ENCODE measurements at places on chromosomes 7 and 10. TPM values are rescaled to one million over a fixed set of nuclear protein-coding genes. Genes with fewer than 3 reads are reported as not detected.

The TSC22D4 gene
- total RNA-seq, result 20.6 TPM

The TRIM50 gene
- total RNA-seq, result not detected

The IGF2BP3 gene
- total RNA-seq, result 77.8 TPM

The PLPP4 gene
- total RNA-seq, result 4.3 TPM

The TWIST1 gene
- 30.5 TPM for total RNA-seq

The PDE1C gene
- total RNA-seq, result 89.5 TPM

The TAS2R5 gene
- 1.6 TPM for total RNA-seq

The CTAGE6 gene
- total RNA-seq, result 1.1 TPM

The C10orf143 gene
- total RNA-seq, result 0.13 TPM

The CASP7 gene
- total RNA-seq, result 19.8 TPM

The ZCWPW1 gene
- 1.4 TPM for total RNA-seq

The GNAT3 gene
- total RNA-seq, result not detected

The MOSPD3 gene
- 10.2 TPM for total RNA-seq

All from smooth muscle cell of the pulmonary artery (primary cell).